Activated CD8-positive, alpha-beta memory T cell treated with anti-CD3 and anti-CD28 coated beads, Interleukin-2, amount 50 U/mL, for 48 hours (primary cell): ENCODE measurements at places on chromosomes 12 and 14.

GRCh38 chr12:119302451-119303080 lies 32.0 kb upstream of the CCDC60 start:
- DNase-seq, result no peak

- DNase-seq, result peak; percentile 85
Observed at GRCh38 chr14:72948481-72949138, 22.3 kb downstream of the DCAF4 start.

- DNase-seq, result no peak
Observed at GRCh38 chr12:75908961-75909605, 122.5 kb downstream of the PHLDA1 start.

DNA sequence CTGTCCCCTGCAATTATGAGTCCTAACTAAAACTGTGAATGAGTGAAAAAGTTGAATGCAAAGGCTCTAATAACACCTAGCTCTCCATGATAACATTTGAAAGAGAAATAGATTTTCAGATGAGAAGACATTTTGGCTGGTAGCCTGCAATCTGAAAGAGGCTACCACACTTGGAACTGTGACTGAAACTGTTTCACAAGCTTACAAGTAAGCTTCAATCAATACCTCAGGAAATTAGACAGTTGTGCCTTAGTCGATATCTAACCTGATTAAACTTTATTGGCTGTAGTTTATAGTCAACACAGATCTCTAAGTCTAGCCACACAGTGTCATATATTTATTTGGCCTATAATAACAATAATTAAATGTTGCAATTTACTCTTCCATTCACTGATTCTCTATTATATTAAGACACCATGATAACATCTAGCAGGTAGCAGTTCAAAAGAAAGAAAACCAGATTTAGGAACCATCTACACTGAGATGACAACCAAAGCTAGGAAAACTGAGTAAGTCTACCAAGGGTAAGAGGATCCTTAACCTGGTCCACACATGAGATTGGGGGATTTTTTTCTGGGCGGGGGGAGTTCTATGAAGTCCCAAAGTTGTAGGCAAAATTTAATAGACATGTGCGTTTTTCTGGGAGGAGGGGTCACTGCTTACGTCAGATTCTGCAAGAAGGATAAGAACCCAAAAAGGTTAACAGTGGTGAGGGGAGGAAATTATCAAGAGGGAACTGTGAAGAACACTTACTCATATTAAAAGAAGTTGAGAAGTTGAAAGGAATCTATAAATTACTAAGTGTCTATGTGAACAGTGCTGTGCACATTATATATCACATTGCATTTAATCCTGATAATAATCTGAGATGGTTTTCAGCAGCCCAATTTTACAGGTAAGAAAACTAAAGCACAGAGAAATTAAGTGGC lies 65.8 kb downstream of the NUMB start:
- no peak for DNase-seq

DNA sequence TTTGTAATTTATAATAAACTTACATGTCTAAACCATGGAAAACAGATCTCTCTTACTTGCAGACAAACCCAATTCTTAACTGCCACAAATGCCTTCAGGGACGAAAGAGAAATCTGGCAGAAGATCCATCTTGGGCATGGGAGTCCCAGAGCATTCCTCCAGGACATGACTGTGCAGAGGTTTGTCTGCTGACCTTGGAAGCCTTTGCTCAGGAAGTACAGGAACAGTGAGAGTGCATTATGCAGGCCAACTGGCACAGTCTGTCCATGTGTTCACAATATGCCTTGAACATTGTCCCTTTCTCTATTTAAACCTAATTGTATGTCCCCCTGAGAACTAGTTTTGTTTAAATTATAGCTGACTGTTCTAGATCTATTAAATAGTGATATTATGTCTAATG lies 467.1 kb downstream of the ATP23 start:
- no peak for DNase-seq

DNA sequence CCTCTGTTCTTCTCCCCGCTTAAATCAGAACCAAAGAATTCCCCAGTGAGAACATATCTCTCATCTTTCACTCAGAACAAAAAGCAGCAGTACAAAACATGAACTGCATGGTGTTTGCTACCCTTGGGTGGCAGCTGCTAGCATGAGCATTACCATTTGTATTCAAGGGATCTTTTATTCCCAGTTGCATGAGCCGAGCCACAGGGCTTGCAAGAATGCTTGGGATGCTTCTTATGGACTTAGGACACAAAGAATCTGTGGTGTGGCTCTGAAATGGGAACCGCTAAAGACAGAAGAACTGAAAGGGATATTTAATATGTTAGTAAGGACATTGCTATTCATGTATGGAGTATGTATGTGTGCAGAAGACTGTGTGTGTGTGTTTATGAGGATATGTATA lies 190.6 kb downstream of the TMX1 start:
- DNase-seq, result no peak
